ENCODE measurements at places on chromosomes 3 and 15.

DNA sequence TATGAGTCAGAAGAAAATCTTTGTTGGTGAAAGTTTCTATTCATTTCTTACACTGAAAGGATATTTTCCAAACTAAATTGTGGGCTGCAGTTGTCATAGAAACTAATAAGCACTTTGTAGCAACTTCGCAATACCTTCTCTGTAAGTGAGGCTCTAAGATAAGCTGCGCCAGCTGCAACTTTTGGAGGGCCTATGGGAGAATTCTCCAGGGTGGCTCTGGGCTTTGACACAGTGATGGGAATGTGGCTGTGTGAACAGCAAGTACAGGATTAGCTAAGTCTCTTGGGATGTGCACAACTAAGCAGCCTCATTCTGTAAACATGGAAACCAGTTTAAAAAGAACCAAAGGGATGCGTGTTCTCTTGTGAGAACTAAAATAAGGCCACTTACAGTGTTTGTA, 124.6 kb upstream of the SGO1 start:
- peak; percentile 83 for DNase-seq

GRCh38 chr15:25137013-25137412, 182.2 kb downstream of the SNRPN start:
- DNase-seq: no peak

GRCh38 chr15:94015324-94015723, 216.0 kb upstream of the MCTP2 start:
- DNase-seq: no peak

DNA sequence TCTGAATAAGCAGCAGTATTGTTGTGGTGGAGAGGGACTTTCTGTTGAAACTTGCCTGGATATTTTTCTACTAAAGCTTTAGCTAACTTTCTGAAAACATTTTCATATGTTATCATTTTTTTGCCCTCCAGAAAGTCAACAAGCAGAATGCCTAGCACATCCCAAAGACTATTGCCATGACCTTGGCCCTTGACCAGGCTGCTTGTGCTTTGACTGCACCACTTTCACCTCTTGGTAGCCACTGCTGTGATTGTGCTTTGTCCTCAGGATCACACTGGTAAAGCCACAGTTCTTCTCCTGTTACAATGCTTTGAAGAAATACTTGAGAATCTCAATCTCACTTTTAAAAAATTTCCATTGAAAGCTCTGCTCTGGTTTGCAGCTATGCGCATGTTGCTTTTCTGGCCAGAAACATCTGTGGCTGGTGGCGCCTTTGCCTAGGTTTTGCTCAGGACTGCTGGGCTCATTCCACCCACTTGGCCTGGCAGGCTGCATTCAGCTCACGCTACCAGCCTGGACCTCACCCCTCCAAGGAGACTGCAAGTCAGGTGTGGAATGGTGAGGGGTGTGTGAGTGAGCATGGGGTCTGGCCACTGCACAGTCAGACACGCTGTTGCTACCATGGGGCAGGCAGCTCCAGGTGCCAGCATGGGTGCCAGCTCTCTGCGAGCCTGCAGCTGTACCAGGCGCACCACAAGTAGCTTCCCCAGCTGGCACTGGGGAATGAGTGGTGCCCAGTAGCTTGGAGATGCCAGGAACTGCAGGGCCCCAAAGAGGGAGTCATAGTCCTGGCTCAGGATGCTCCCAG, 89.8 kb upstream of the TNFSF10 start:
- no peak for DNase-seq

DNA sequence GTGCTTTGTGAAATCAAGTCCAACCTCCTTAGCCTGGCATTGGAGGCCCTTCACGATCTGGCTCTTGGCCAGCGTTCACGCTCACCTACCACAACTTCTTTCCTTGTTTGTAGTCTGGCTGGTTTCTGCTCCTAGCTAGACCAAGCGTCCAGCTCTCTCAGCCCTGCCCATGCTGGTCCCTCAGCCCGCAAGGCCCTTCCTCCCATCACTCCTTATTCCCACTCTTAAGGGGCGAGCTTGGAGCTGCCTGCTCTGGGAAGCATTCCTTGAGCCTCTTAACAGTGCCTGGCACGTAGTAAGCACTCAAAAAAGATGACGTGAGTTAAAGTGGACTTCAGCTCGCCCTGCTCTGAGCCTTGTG, 8.7 kb downstream of the SLC6A6 start:
- no peak for DNase-seq

DNA sequence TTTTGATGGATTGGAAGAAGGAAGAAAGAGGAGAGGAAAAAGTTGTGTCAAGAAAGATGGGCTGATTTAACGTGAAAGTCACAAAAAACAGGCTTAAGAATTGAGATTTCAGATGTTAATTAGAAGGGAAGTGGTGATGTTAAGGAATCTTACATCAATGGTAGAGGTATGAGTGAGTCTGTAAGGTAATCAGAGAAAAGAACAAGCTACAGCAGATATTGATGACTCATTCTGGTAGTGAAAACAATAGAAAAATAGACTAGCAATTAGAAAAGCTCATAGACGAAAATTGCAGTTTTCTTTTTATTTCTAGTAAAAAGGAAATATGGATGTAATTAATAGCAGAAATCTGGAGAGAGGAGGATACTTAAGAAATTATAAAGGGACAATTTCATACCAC, 559.6 kb downstream of the MCTP2 start:
- no peak for DNase-seq

DNA sequence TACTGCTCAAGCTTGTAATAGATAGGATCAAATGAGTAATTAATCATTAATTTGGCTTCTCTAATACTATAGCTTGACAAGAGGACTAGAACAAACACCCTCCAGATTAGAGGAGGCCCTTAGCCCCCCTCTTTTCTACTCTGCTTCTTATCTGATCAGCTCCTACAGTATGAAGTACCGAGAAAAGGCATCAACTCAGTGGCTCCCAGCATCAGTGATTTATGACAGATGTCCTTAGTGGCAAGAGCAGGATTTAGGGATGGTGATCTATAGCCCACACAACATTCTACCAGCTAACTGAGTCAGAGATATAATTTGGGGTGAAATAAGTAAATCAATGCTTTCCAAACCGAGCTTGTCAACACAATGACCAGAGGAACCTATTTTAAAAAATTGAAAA, 541.1 kb downstream of the NLGN1 start:
- no peak for DNase-seq

- DNase-seq: no peak
These were observed 34.1 kb downstream of the RAB7A start for GRCh38 chr3:128760042-128760441.

DNA sequence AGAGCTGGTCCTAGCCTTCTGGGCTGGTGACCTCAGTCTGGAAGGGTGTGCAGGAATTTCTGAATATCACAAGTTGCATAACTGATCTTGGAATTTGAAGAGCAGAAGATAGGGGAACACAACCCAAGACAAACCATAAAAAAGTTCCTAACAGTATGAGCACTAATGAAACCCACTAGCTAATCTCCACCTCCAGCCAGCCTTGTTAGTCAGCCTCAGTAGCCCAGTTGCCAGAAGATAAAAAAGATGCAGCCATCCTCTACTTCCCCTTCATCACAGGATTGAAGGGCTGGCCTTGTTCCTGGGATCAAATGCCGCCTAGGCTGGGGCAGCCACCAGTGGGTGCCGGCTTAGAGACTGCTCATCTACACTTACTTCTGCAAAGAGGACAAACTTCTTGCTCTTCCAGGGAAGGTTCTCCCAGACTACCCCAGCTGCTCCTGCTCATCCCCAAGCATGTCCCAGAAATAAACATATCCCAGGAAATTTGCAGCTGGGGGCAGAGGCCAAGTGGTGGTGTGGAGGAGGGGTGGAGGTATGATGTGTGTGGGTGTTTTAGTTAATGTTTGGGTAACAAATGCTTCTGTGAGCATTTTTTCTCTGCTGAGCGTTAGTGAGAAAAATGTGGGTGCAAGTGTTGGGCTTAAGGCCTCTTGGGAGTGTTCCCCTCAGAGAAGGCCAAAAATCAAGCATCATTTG, 9.2 kb upstream of the ITGA11 start:
- DNase-seq: peak; percentile 3

GRCh38 chr3:123642957-123643330, 58.1 kb upstream of the HACD2 start:
- no peak for DNase-seq

DNA sequence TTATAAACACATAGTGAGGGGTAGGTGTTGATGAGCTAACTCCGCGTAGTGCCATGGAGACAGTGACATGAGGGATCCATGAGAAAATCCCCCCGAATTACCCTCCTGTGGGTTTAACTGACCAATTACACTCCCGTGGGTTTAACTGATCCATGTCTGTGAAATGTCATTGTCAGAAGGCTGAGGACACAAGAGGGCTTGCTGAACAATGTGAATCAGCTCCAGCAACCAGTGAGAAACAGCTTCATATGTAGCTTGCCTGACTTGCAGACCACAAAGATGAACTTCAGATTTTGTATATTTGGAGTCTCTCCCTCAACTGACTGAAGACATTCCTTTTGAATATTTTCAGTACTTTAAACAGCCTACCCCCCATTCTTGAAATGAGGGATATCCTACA, 144.9 kb downstream of the FBN1 start:
- DNase-seq: no peak

- DNase-seq: peak; percentile 81
These were observed 885 bp downstream of the CDV3 start for GRCh38 chr3:133574260-133574881.

GRCh38 chr15:43441316-43441715, 51.6 kb downstream of the TP53BP1 start:
- no peak for DNase-seq

DNA sequence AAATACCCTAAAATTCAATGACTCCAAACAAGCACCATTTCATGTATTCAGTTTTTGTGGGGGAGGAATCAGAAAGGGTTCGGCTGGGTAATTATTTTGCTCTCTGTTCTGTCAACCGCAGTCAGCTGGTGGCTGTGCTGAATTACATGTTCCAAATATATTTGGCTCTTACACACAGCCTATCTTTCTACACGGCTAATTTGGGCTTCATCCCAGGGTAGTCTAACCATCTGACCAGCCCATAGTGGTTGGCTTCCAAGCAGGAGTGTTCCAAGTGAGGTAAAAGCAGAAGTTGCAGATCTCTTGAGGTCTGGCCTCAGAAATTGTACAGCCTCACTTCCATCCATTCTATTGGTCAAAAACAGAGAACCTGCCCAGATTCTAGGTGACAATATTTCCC, 760.8 kb upstream of the SEMA6D start:
- peak; percentile 20 for DNase-seq

DNA sequence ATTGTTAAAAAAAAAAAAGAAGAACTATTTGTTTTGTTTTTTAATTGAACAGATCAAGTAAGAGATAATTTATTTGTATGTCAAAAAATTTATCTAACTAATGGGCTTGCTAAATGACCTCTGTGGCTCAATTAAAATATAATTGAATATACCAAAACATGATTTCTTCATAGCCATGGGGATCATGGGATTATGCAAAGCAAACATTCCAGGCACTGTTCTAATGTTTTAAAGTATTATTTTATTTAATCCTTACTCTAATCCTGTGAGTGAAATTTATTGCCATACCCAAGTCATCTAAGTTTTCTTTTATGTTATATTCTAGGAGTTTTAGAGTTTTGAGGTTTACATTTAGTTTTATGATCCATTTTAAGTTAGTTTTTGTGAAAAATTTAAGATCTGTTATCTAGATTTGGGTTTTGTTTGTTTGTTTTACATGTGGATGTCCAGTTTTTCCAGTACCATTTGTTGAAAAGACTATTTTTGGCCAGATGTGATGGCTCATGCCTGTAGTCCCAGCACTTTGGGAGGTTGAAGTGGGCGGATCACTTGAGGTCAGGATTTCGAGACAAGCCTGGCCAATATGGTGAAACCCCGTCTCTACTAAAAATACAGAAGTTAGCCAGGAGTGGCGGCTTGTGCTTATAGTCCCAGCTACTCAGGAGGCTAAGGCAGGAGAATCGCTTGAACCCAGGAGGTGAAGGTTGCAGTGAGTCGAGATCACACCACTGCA, 52.3 kb upstream of the CNOT10 start:
- no peak for DNase-seq

GRCh38 chr3:21259896-21260295, 491.1 kb downstream of the ZNF385D start:
- DNase-seq: no peak

DNA sequence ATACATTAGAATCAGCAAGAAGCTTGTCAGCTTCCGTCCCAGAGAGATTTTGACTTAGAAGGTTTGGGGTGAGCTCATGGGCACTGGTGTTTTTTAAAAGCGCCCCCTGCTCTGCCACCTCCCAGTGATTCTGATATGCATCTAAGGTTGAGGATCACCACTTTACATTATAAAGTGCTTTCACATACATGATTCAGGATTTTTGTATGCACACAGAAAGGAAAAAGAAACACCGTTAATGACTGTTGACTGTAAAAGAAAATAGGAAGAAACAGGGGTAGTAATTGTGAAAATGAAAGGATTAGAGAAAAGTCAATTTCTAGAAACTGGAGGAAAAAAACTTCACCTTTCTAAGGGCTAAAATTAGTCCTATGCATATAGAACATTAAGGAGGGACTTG, 104.9 kb upstream of the ZBED2 start:
- no peak for DNase-seq

GRCh38 chr3:11944052-11944673, 60.0 kb upstream of the SYN2 start:
- no peak for DNase-seq

GRCh38 chr3:38522002-38522401, 25.9 kb downstream of the EXOG start:
- DNase-seq: no peak

DNA sequence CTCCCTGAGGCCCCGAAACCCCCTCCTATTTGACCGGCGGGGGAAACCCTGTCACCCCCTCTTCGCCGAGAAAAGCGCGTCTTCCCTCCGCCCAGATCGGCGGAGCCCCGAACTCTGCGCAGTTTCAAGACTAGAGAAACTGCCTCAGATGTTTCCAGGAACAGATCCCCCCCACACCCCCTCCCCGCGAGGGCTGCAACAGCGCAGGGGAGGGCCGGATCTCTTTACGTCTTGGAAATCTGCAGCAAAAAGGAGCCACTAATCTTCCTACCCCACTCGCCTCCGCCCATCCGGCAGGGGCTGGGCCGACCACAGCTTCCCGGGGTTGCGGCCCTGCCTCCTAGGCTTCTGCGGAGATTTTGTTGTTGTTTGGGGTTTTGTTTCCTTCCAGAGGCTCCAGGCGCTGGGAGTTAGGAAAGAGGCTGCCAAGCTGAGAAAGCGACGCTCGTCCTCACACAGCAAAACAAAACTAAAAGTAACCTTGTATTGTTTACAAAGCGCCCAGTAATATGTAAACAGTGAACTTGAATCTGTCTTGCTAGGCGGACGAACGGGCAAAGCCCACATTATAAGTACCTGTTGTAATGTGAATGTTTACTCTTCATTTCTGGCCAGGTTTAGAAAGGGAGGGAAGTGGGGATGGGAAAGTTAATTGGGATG, 2.2 kb downstream of the FOXB1 start:
- DNase-seq: peak; percentile 66

GRCh38 chr3:134357914-134358811, 16.1 kb downstream of the AMOTL2 start:
- DNase-seq: peak; percentile 73

GRCh38 chr15:89566181-89566580, 9.1 kb upstream of the TICRR start:
- DNase-seq: no peak

DNA sequence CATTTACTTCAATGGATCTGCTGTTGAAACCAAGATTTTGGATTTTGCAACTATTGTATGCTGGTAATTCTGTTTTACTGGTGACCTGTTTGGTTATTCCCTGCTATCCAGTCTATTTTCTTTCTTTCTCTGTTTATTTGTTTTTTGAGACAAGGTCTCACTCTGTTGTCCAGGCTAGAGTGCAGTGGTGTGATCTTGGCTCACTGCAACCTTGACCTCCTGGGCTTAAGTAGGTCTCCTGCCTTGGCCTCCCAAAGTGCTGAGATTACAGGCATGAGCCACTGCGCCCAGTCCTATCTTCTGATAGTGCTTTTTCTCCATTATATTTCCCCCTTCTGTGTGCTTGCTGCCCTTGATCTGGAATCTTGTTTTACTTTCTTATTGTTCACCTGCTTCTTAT, 15.6 kb downstream of the USP13 start:
- DNase-seq: no peak

Data from right hindlimb (tissue), 1 donor.